Testis (tissue), 5 donors: ENCODE measurements at places on chromosomes 3 and 15. TPM values are rescaled to one million over a fixed set of nuclear protein-coding genes. Genes with fewer than 3 reads are reported as not detected.

HGD gene
- 1.2 TPM for total RNA-seq

FOXL2 gene
- total RNA-seq = 2.6 TPM

CCDC174 gene
- total RNA-seq = 38.0 TPM

C3orf80 gene
- total RNA-seq = 0.63 TPM

PFN2 gene
- 54.3 TPM for total RNA-seq

IQCF5 gene
- total RNA-seq = 34.3 TPM

VPS39 gene
- 120 TPM for total RNA-seq

NLGN1 gene
- 15.5 TPM for total RNA-seq

CRABP1 gene
- 2.4 TPM for total RNA-seq

ADAMTS17 gene
- total RNA-seq = 12.4 TPM

TM6SF1 gene
- 5.0 TPM for total RNA-seq

HTR3E gene
- 0.63 TPM for total RNA-seq

UROC1 gene
- total RNA-seq = 0.25 TPM

DAPK2 gene
- 3.6 TPM for total RNA-seq

ATP10A gene
- total RNA-seq = 26.5 TPM

CLRN1 gene
- total RNA-seq = 0.79 TPM

GPR87 gene
- total RNA-seq = not detected

CFAP92 gene
- 26.7 TPM for total RNA-seq

RTP4 gene
- 2.0 TPM for total RNA-seq

GABRB3 gene
- 16.2 TPM for total RNA-seq

EFCC1 gene
- total RNA-seq = 2.8 TPM

EIF4A2 gene
- 283 TPM for total RNA-seq

MNS1 gene
- 29.8 TPM for total RNA-seq

PTH1R gene
- 8.4 TPM for total RNA-seq

PTX3 gene
- 0.19 TPM for total RNA-seq

SOX14 gene
- total RNA-seq = not detected

ABHD17C gene
- total RNA-seq = 8.0 TPM

TRPM1 gene
- 4.4 TPM for total RNA-seq

SLC6A20 gene
- total RNA-seq = 0.87 TPM

DHX36 gene
- 138 TPM for total RNA-seq

ACP3 gene
- total RNA-seq = 5.8 TPM

LRTM1 gene
- not detected for total RNA-seq

EPHB3 gene
- total RNA-seq = 2.3 TPM

COL8A1 gene
- 1.1 TPM for total RNA-seq

ARGFX gene
- 0.55 TPM for total RNA-seq

UBA7 gene
- total RNA-seq = 34.0 TPM

CLDN11 gene
- total RNA-seq = 1,538 TPM

CDHR4 gene
- total RNA-seq = 5.9 TPM

TBC1D21 gene
- 17.9 TPM for total RNA-seq

GNL3 gene
- 57.7 TPM for total RNA-seq

STX19 gene
- not detected for total RNA-seq

FBN1 gene
- 68.7 TPM for total RNA-seq

MANF gene
- 62.8 TPM for total RNA-seq

SHF gene
- total RNA-seq = 12.7 TPM

GOLGA8S gene
- 33.9 TPM for total RNA-seq

CPEB1 gene
- total RNA-seq = 89.1 TPM

ARPIN gene
- total RNA-seq = 14.3 TPM

CISH gene
- 1.3 TPM for total RNA-seq

VGLL3 gene
- 14.3 TPM for total RNA-seq

AGBL1 gene
- 0.37 TPM for total RNA-seq
